ENCODE measurements at places on chromosomes 12 and 14.

DNA sequence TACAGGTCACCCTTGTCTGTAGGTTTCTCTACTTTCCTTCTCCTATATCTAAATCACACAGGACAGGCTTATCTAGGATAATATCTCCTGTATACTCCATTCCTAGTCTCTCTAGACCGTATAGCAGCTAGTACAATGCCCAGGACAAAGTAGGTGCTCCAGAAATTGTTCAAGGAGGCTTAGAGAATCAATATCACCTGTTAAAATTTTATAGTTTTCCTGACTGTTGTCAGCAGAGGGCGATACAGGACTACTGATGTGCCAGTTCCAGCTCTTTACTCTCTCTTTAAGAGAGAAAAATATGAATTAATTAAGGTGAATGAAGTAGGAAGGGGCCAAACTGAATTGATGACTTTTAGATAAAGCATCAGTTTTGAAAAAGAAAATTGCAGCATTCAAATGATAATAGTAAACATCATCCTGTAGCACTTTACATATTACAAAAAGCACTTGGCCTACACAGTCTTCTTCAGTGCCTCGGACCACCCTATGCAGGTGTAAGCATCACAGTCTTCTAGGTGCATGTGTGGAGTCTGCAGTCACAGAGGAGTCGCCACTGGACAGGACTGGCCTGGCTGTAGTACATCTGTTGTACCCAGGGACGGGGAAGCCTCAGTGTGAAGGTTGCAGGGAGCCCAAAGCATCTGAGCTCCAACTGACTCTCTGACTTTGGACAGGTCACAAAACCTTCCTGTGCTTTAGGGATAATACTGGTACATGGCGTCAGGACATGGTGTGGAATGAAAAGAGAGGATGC lies 61.9 kb upstream of the MAX start:
- peak; percentile 46 for DNase-seq

DNA sequence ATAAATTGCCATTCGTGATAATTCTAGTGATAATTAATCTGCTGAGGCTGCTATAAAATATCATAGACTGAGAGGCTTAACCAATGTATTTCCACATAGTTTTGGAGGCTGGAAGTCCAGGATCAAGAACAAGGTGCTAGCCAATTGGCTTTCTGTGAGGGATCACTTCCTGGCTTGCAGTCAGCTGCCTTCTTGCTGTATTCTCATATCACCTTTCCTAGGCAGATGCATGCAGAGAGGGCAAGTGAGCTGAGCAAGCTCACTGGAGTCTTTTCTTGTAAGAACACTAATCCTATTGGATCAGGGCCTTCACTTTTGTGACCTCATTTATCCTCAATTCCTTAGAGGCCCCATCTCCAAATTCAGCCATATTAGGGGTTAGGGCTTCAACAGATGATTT lies 640.7 kb downstream of the DIO2 start:
- no peak for DNase-seq

DNA sequence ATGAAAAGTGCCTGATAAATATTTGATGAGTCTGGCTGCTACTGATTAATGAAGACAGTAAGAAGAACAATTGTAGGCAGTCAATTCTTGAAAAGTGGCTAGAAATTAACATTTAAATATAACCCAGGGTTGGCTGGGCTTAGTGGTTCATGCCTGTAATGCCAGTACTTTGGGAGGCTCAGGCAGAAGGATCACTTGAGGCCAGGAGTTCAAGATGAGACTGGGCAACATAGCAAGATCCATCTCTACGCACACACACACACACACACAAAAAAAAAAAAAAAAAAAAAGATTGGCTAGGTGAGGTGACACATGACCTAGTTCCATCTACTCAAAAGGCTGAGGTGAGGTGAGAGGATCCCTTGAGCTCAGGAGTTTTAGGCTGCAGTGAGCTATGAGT lies 7.9 kb upstream of the PLBD1 start:
- no peak for DNase-seq

- no peak for DNase-seq
Observed at GRCh38 chr12:125129179-125129571, 63.9 kb downstream of the AACS start.
